ENCODE measurements at places on chromosomes 13 and 19. TPM values are rescaled to one million over a fixed set of nuclear protein-coding genes. Genes with fewer than 3 reads are reported as not detected.

PALM3 gene
- total RNA-seq, result 1.3 TPM

NKG7 gene
- total RNA-seq, result not detected

MAP1S gene
- total RNA-seq, result 18.3 TPM

BCL3 gene
- total RNA-seq, result 10.8 TPM

IGFL1 gene
- not detected for total RNA-seq

IZUMO4 gene
- total RNA-seq, result 1.3 TPM

KLK15 gene
- total RNA-seq, result not detected

TNFRSF19 gene
- 214 TPM for total RNA-seq

TYK2 gene
- 72.4 TPM for total RNA-seq

PDX1 gene
- total RNA-seq, result not detected

CYP4F8 gene
- total RNA-seq, result not detected

WDR83 gene
- total RNA-seq, result 11.7 TPM

ACP7 gene
- not detected for total RNA-seq

IRGC gene
- total RNA-seq, result not detected

PRR22 gene
- 0.26 TPM for total RNA-seq

PRR20A gene
- not detected for total RNA-seq

MCF2L gene
- total RNA-seq, result 1.0 TPM

FAM32A gene
- total RNA-seq, result 106 TPM

SKA3 gene
- total RNA-seq, result 6.1 TPM

PABPC3 gene
- total RNA-seq, result 0.17 TPM

C19orf38 gene
- 1.3 TPM for total RNA-seq

TEX101 gene
- not detected for total RNA-seq

ZNF888 gene
- 2.6 TPM for total RNA-seq

EPSTI1 gene
- total RNA-seq, result 8.2 TPM

FFAR2 gene
- not detected for total RNA-seq

ZNF284 gene
- total RNA-seq, result 4.0 TPM

RBM42 gene
- total RNA-seq, result 29.9 TPM

RABAC1 gene
- 152 TPM for total RNA-seq

ZNF536 gene
- 0.50 TPM for total RNA-seq

ADGRL1 gene
- 3.1 TPM for total RNA-seq

MYH14 gene
- not detected for total RNA-seq

ZNF431 gene
- total RNA-seq, result 1.5 TPM

KRTDAP gene
- not detected for total RNA-seq

SELENOV gene
- total RNA-seq, result not detected

FAM216B gene
- total RNA-seq, result 0.26 TPM

C1QTNF9 gene
- total RNA-seq, result under 0.01 TPM

SULT2B1 gene
- not detected for total RNA-seq

OR7A5 gene
- not detected for total RNA-seq

NCR1 gene
- total RNA-seq, result not detected

ANKLE1 gene
- total RNA-seq, result 0.17 TPM

ANGPTL8 gene
- total RNA-seq, result not detected

N4BP2L1 gene
- 5.9 TPM for total RNA-seq

C13orf42 gene
- not detected for total RNA-seq

PRODH2 gene
- total RNA-seq, result not detected

CCDC8 gene
- 17.2 TPM for total RNA-seq

SYCN gene
- not detected for total RNA-seq

IFNL4 gene
- total RNA-seq, result not detected

CACNA1A gene
- total RNA-seq, result 1.8 TPM

PLPPR3 gene
- total RNA-seq, result 2.5 TPM

NCAN gene
- total RNA-seq, result under 0.01 TPM

SHISA7 gene
- total RNA-seq, result not detected

NXNL1 gene
- total RNA-seq, result not detected

LYL1 gene
- under 0.01 TPM for total RNA-seq

ZNF729 gene
- not detected for total RNA-seq
